ENCODE measurements at places on chromosomes 5 and 9. TPM values are rescaled to one million over a fixed set of nuclear protein-coding genes. Genes with fewer than 3 reads are reported as not detected.

Gene CHSY3
- 0.68 TPM for polyA plus RNA-seq

Gene MTX3
- polyA plus RNA-seq, result 3.7 TPM

Gene PDLIM4
- 35.0 TPM for polyA plus RNA-seq

Gene FBXL7
- polyA plus RNA-seq, result 10.2 TPM

Gene KLHL3
- polyA plus RNA-seq, result 13.1 TPM

Gene FAM120AOS
- polyA plus RNA-seq, result 39.8 TPM

Gene PKD2L2
- polyA plus RNA-seq, result 0.18 TPM

Gene SPAAR
- 8.7 TPM for polyA plus RNA-seq

Gene HRH2
- 18.6 TPM for polyA plus RNA-seq

Gene RNF180
- 5.3 TPM for polyA plus RNA-seq

Gene PCDHA4
- polyA plus RNA-seq, result 0.02 TPM

Gene CDH10
- polyA plus RNA-seq, result 0.97 TPM

Gene IFNA14
- not detected for polyA plus RNA-seq

Gene EIF4E1B
- not detected for polyA plus RNA-seq

Gene SSBP2
- polyA plus RNA-seq, result 31.9 TPM

Gene QRFP
- polyA plus RNA-seq, result 0.05 TPM

Gene PPP3R2
- not detected for polyA plus RNA-seq

Gene C5
- polyA plus RNA-seq, result 0.97 TPM

Gene FAM153A
- 3.7 TPM for polyA plus RNA-seq

Gene PFN3
- not detected for polyA plus RNA-seq

Gene CEL
- polyA plus RNA-seq, result 2.8 TPM

Gene ENG
- polyA plus RNA-seq, result 362 TPM

Gene DIPK1B
- 42.7 TPM for polyA plus RNA-seq

Gene ZSWIM6
- 2.5 TPM for polyA plus RNA-seq

Measured in right cardiac atrium (tissue), 5 donors.